ENCODE measurements at places on chromosomes 1 and 21. TPM values are rescaled to one million over a fixed set of nuclear protein-coding genes. Genes with fewer than 3 reads are reported as not detected.
A peak's percentile ranks its signal among the peaks of the same experiment; 100 is the strongest.

DNA sequence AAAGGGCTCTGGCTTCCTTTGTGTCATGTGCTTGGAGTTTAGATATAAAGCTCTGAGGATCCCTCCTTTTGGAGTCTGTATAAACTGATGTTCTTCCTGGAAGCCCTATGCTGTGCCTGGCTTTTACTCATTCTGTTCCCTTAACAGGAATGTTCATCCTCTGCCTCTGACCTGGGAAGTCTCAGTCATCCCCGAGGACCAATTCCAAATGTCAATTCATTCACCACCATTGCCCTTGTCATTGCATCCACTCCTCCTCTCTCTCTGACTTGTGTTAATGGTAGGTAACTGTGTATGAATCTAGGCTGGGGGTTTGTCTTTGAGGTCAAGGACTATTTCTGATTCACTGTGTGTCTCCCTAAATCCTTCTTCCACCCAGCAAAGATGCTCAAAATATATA is 204.2 kb upstream of the CAMK1G start:
- DNase-seq, result no peak

DNA sequence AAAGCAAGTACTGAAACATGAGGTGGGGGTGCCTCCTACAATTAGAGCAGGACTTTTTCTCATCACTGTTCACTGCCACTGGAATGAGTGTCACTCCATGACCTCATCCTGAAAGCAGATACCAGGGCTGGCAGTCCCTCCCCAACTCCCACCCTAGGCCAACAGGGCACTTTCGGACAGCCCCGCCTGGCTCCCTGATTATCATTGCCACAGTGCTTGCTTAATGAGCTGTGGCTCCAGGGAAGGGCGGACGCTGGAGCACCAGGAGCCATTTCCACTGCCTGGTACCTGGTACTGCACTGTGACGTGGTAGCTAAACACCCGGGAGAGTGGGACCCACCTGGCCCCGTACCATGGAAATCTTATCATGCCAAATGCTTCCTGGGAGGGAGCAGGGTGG is 22.3 kb downstream of the SLC9A1 start:
- DNase-seq, result no peak

DNA sequence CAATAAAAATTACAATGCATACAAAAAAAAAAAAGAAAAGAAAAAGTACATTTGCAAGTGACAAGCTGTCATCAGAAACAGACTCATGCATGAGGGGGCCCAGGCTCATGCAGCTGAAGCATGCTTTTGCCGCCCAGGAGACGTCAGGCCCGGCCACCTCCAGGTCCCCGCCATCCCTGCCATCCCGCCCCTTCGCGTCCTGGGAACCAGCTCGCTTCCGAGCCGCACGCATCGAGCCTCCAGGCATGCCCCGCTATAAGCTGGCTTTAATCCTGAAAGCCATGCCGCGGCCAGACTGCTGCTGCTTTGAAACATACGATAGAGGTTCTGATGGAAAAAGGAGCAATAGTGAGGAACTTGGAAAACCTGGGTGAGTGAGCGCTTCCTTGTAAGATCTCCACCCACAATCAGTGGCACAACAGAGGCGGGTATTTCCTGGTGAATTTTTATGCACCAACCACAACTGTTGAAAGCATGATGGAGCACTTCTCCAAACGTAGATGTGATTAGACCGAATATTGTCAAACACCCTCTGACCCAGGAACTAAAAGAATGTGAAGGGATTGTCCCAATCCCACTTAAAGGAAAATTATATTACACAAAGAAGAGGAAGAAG is 113.7 kb downstream of the FAF1 start:
- DNase-seq, result no peak

- DNase-seq, result no peak
Measured at GRCh38 chr1:231359113-231359512, 21.0 kb downstream of the SPRTN start.

DNA sequence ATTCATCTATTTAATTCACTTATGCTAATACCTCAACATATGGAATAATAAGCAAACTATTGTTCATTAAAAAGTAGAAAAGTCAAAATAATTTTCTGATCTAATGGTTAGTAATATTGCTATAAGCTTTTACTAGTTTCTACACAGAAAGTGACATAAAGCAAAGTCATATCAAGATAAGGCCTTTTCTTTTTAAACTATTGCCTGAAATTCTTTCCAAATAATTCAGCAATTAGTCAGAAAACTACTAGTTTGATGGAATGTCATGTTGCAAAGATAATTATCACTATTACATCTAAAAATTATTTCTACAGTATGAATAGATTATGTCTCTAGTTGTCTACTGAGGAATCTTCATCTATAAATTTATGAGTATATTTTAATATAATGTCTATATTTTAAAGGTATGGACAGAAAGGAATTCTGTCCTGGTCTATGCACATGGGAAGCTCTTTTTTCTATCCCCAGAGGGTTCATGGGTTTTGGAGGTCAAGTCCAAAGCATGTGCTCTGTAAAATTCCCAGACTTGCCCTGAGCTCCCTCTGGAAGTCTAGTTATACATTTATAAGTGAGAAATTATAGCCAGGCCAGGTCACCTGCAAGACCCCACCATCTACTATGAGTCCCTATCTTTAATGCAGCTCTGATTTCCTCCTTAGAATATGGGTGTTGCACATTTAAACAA is 84.6 kb upstream of the DPYD start:
- no peak for DNase-seq

GRCh38 chr1:24932725-24933294 is 2.7 kb upstream of the RUNX3 start:
- no peak for DNase-seq

DNA sequence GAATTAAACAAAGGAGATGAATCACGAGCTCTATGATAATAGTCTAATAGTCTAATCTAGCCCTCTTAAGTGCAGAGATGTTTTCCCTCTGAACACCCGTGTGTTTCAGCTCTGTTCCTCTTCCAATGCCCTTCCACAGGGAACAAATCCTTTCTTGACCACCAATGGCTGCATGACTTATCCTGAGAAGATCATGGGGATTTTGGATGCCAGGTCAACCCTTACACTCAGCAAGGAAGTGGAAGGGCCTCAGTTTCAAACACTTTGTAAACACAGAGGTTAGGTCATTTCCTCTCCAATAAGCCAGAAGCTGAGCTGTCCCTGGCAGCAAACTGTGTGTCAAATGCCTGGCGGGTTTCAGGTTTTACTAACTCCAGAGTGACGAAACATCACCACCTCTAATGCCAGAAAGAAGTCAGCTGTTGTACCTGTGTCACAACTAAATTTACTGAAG is 200.0 kb downstream of the GABPA start:
- DNase-seq, result peak; percentile 93

DNA sequence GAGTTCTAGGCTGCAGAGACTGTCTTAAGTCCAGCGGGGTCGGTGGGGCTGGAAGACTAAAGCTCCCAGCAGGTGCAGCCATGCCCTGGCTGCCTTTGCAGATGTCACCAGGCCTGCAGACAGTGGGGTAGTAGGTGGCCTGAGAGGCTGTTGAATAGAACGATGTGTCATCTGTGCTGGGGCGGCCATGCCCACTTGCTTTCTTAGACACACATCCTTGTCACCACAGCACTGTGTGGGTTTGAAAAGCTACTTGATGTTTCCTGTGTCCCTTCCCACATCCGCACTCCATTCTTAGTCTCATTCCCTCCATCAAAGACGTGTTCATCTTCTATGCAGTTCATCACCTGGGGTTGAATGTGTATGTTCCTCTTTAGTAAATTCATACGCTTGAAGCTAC is 184.5 kb upstream of the TMEM51 start:
- no peak for DNase-seq

Gene FALEC
- not detected for total RNA-seq

Gene CTH
- 3.7 TPM for total RNA-seq

Gene CXADR
- 22.1 TPM for total RNA-seq

Gene PCBP3
- total RNA-seq, result 1.4 TPM

All from epithelial cell of proximal tubule (primary cell).